ENCODE measurements at places on chromosomes 12 and 14.

GRCh38 chr12:57821474-57822214 is 3.1 kb upstream of the AVIL start:
- DNase-seq, result no peak

GRCh38 chr12:43501703-43502102 is 50.3 kb downstream of the ADAMTS20 start:
- no peak for DNase-seq

DNA sequence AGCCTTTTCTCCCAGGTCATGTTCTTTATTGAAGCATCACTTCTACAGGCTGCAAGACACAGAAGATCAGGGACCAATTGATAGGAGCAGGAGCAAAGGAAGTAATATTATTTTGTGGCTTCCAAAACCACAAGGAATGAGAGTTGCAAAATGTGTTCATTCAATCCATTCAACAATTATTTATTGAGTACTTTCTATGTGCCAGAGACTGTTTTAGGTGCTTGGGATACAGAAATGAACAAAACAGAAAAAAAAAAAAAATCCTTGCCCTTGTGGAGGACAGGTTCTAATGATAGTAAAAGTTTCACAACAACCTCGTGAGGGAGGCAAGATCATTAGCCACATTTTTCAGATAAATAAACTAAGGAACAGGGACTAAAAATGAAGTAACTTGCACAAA is 20.1 kb upstream of the DACT1 start:
- DNase-seq, result no peak

- no peak for DNase-seq
Measured at GRCh38 chr12:111431772-111432171, 26.0 kb downstream of the SH2B3 start.

- no peak for DNase-seq
Measured at GRCh38 chr12:12432364-12432763, 75.5 kb downstream of the BORCS5 start.

- DNase-seq, result no peak
Measured at GRCh38 chr12:81573228-81573627, 185.9 kb downstream of the PPFIA2 start.

- no peak for DNase-seq
Measured at GRCh38 chr12:2016862-2017545, 12.7 kb upstream of the DCP1B start.

- DNase-seq, result no peak
Measured at GRCh38 chr12:108112832-108113556, 16.1 kb upstream of the WSCD2 start.

DNA sequence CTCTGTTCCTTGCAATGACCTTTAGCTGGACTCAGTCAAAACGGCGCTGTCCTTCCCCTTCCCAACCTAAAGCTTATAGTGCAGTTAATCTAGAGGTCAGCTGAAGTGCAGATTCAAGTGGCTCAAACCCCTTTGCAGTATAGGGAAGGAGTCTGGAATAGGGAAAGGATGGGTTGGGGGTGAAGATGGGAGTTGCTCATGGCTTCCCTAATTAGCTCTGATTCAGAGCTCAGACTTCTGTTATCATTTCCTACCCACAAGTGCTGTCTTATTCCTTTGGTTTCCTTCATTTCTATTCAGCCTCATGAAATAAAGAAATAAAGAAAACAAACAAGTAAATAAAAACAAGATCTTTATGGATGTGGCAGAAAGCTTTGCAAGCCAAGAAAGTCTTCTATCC is 264.0 kb upstream of the HMGA2 start:
- no peak for DNase-seq

DNA sequence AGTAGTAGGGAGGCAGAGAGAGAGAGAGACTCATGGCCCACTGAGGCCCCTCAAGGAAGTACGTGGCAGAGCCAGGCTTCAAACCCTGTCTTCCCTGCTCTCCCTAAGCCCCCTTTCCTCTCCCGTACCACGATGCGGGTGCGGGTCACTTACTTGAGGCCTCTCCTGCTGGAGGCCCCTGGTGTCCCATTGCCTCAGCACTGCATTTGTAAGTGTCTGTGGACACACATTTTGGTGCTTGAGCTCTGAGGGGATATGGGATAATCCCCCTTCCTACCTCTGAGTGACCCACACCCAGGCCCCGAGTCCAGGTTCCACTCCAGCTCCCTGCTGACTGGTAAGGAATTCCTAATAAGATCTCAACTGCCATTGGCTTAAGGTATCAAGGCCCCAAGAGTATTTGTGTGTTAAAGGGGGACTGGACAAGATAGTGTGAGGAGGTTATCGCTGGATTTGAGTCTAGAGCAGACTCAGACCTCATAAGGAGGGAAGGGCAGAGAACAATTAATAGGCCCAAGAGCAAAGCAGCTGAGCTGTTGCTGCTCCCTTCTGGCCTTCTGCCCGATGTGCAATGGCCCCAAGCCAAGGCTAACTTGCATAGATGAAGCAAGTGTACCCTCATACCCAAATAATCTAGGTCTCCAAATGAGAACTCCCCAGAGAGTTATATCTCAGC is 71.9 kb downstream of the CRACR2A start:
- DNase-seq, result no peak

DNA sequence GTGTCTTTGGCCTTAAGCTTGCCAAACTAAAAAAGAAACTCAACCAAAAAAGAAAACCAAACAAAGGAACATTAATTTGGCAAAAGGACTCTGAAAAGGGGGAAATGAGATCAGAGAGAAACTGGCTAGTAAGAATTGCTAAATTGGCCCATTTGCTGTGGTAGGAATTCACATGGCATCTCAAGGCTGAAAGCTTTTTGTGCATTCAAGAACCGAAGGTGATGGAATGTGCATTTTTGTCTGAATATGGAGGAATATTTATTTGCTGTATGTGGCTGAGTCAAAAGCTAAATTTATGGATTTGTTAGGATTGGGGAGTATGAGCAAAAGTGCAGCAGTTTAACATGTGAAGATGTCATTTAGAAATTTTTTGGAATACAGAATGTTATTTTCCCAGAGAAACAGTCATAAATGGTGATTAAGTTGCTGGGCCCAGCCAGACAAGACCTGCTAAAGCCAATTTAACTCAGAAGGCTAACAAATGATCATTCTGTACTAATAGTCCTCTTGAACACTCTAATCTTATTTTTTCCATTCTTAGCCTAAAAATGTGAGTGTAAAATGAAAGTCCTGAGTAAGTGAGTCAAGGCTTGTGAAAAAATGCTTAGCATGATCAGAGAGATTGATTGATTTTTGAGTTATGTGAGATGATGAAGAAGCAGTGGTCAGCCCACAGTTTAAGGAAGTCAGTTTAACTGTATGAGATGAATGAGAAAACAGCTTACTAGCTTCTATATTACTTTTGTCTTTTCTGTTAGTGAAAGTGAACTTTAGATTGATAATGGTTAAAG is 94.1 kb downstream of the ANO6 start:
- DNase-seq, result no peak

DNA sequence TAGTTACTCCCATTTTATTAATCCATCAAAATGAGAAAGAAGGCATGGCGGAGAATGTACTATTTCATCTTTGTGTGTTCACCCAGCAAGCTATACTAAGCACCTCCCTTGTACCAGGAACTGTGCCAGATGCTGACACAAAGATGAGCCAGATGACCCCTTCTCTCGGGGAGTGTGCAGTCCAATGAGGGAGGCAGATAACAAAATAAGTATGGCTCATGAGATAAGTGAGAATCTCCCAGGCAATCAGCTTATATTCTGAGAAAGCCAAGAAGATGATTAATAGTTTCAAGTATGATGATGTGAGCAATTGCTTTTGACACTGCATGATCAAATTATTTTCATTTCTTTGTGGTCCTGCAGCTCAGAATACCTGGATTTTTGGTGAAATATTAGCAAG is 1.3 kb upstream of the TMEM233 start:
- no peak for DNase-seq

DNA sequence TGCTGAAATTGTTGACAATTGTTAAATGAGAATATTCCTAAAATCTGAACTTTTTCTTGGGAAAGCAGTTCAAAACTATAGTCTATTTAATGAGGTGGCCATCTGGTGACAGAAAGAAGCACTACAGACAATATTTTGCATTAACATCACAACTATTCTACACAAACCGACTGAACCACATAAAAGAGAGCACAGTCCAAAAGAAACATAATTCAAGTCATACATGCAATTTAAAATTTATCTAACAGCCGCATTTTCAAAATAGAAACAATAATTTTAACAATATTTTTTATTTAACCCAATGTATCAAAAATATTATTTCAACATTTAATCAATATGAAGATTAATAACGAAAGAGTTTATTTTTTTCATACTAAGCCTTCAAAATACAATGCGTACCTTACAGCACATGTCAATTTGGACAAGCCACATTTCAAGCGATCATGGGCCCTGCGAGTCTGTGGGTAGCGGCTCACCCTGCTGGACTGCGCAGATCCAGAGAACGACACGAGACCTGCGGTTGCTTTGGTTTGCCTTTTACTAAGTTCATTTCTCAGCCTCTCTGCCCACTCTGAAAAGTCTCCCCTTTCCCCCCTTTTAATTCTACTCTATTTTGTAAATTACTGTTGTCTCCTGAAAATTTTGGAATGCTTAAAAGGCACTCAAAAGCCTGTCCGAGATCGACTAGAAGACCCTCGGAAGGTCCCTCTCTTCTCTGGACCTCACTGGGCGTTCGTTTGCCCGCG is 947 bp upstream of the LRRC9 start:
- DNase-seq, result peak; percentile 58

- DNase-seq, result no peak
Measured at GRCh38 chr12:99332936-99333591, 314.5 kb upstream of the GARIN6 start.

DNA sequence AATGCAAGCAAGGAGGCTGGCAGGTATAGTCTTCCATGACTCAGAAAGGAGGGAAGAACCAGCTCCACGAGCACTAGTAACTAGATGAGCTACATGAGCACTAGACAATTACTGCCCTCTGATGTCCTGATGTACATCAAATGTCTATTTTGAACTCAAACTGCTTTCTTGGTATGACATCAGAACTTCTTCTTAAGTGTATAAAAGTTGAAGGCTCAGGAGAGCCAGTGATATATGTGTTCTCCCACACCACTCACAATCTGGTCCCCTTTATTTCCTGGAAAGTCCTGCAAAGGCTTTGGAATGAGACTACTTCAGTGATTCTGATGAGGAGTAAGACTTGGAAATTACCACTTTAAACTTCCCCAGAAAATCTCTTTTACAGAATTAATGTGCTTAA is 18.5 kb upstream of the DHRS7 start:
- no peak for DNase-seq

- DNase-seq, result no peak
Measured at GRCh38 chr12:101992091-101992490, 69.7 kb downstream of the WASHC3 start.

DNA sequence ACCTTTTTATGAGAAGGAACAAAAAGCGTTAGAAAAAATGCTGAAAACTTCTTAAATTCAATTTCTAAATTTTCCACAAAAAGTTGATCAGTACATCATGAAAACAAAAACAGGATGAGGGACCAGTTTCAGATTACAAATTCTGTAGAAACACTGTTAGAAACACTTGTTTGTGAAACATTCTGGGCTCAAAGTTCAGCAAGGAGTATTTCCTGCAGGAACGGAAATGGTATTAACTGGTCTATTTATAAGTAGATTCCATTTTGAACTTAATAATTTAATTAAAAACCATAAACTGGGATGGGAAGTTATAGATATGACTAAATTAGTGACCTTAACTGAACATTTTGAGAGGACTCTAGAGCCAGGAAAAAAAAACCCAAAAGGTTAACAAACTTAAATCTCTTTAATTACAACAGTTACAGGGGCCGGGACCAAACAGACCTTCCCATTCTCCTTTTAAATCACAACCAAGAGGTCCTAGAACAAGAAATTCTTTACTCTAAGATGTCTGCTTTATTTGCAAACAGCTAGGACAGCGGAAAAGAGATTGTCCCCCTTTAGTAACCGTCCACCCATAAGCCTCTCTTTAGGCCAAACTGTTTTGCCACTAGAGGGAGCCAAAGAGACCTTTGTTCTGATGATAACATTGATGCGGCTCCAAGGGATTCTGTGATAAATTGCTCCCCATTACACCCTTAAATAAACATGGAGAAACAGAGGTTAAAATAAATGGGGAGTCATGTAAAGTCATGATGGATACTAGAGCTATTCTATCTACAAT is 69.0 kb upstream of the RERGL start:
- peak; percentile 74 for DNase-seq

- no peak for DNase-seq
Measured at GRCh38 chr14:90599339-90599738, 202.5 kb downstream of the CALM1 start.

GRCh38 chr12:130650131-130650530 is 66.0 kb downstream of the RIMBP2 start:
- DNase-seq, result no peak

DNA sequence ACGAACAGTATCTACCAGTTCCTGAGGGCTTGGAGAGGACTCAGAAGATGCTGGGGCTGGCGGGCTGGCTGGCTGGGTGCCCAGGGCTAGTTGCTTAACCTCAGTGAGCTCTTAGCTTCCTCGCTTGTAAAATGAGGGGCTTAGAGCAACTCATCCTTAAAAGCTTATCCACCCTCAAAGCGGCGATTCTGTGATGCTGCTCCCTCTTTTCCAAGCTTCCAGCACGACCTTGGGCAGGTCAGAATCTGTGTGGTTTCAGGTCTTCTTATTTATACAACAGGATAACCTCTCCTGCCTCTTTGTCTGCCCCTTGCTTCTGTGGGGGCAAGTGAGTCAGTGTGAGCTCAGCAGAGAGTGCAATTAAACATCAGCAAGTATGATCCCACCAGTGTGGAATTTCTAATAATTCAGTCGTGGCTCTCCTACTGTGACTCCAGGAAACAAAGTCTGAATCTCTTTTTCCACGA is 281.8 kb downstream of the KSR2 start:
- no peak for DNase-seq

DNA sequence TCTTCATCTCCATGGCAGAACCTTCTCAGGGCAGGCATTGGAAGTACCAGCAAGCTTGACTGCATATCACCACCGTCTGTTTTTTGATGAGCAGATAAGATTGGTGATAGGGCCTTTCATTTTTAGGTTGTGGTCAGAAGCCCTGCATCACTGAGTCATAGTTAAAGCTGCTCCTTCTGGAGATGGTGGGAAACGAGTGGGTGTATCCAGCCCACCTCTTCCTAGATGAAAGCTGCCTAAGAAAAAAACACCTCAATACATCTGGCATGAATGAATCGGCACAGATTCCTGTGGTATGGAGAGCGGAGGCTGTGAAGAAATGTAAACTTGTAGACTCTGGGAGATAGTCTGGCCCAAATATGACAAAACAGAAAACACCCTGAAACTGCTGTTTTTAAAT is 248.7 kb upstream of the EGLN3 start:
- DNase-seq, result peak; percentile 65

DNA sequence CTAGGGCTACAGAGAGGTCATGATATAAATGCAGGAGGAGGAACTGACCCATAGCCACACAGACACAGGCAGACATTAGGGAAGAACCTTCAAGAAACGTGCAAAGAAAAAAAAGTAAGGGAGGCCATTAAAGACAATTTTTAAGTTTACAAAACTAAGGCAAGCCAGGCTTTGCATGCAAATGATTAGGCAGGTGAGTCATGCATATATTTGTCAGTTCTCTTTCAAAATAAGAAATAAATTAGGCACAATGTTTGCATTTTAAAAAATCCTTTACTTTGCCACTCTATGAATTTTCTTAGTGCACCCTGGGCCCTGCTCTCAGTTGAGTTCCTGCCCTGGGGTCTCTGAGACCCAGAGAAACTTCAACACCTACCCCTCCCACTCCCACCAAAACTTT is 75.0 kb downstream of the PRMT8 start:
- no peak for DNase-seq

Measured in activated CD4-positive, alpha-beta T cell treated with anti-CD3 and anti-CD28 coated beads, Interleukin-2, amount 10 ng/mL, durations not matched to agents 24 days and 14 days (primary cell).